ENCODE measurements at places on chromosomes 4 and X.

DNA sequence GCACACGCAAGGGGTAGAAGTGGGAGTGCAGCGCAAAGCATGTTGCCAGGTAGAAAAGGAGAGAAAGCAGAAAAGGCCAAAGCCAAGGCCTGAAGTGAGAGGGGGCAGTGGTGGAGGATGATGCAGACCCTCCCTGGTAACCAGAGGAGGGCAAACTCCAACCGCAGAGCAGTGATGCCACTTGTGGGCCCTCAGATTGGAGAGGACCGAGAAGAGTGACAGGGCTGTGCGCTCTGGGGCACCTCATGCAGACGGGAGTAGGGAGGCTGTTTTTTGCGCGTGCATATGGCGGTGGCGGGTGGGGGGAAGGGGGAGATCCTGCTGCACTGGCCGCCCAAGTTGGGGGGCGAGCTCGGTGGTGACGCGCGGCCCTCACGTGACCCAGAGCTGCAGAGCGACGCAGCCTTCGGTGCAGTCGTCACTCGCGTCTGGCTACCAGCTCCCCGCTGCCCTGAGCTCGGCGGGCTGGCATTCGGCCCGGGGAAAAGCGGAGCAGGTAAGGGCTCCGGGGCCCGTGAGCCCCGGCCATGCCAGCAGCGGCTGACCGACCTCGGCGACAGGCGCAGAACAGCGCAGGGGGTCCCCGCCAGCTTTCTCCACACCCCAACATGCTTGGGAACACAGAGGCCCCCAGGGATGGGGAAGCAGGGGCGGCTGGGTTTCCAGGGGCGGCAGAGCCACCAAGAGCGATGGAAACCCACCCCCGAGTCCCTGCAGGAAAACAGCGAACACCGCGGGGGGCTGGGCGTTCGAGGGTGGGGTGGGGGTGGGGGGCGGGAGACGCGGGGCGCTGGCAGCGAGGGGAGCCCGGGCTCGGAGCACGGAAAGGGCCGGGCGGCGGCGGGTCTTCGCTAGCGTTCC, at the start of gene BEX3:
BEX3 (plus strand) TSS at position 421 of the 861 bp plus-strand sequence. CDS start 984 bp downstream, outside the sequence.
- DNase-seq, result peak; percentile 42

DNA sequence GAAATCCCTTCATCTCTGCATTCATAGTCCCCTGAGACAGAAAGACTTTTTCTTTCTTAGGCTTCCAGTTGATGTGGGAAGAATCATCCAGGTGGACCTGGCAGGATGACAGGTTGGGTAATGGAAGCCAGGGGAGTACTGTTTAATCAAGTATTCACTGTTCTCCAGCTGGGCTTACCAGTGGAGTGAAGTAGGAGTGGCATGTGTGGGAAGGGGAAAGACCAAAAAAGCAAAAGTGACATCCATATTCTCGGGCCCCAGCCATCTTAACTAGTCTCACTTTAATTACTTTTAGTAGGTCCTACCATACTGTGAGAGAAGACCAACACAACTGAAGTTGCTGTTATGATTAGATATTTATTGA, 18.5 kb downstream of the VSIG4 start:
- no peak for DNase-seq

DNA sequence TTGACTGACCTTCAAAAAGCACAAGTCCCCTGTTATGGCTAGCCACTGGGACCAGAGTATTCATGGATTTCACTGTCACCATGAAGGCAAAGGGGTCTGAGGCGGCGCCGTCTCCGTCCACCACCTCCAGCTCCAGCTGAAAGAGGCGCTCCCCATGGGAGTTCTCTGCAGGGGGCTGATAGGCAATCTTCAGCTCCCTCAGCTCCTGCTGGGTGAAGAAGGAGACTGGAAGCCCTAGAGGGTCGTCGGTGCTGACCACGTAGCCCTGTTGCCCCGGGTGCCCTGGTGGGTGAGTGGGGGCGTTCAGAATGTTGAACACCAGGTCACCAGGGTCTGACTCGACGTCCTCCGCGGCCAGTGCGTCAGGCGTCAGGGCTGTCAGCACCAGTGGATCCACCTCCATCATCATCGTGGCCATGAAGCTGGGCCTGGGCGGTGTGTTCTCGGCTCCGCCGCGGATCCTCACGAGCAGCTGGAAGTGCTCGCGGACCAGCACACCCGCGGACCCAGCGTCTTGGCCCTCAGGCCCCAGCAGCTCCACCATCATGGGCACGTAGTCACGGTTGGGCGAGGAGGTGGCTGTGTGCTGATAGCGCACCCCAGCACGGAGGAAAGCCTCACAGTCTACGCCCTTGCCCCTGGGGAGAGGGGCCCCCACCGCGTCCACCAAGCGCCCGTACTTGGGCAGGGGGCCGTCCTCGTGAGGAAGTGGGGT, 987 bp downstream of the FREM3 start:
- DNase-seq, result no peak

DNA sequence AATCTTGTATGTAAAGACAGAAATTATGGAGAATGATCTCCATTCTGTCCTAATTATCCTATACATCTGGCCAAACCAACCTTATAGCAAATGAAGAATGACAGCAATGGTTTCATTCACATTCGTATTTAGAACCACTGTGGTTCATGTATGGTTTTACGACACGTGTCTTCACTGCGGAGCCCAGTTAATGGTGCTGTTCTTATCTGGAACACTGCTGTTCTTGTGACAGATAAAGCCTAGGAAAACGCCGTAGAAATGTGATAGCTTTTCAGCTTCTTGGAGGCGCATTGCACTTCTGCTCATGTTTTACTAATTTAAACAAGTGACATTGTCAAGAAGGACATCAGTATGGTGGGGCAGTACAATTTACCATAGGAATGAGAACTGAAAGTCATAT, 2266.4 kb upstream of the TENM3 start:
- no peak for DNase-seq

DNA sequence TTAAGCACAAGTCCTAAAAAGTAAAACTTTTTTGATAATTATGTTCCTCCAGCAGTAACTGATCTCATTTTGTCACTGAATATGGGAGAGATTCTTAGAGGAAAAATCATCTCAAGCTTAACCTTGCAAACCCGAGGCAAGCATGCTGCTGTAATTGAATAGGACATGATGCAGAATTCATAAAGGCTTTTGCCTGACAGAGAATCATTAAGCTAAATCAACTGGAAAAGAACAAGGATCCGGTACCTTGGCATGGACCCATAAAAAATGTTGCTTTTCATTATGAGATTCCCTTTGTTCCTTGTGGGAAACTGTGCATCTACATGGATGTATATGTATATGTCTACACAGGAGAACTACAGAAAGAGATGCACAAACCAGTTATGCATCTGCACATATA, 149.1 kb downstream of the PAPSS1 start:
- DNase-seq, result no peak

DNA sequence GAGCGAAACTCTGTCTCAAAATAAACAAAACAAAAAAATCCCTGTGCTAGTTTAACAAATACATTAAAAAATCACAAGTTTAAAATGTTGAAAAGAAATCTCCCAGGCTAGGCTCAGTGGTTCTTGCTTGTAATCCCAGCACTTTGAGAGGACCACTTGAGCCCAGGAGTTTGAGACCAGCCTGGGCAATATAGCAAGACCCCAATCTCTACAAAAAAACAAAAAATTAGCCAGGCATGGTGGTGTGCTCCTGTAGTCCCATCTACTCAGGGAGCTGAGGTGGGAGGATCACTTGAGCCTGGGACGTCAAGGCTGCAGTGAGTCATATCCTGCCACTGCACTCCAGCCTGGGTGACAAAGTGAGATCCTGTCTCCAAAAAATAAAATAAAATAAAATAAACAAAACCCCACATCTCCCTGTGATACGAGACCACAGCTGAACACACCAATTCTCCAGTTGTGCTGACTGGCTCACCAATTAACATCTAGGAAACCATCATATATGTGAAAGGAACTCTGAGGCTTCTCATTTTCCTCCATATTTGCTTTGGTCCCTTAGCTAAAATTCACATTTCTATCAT, 7.3 kb downstream of the RPS4X start:
- no peak for DNase-seq

DNA sequence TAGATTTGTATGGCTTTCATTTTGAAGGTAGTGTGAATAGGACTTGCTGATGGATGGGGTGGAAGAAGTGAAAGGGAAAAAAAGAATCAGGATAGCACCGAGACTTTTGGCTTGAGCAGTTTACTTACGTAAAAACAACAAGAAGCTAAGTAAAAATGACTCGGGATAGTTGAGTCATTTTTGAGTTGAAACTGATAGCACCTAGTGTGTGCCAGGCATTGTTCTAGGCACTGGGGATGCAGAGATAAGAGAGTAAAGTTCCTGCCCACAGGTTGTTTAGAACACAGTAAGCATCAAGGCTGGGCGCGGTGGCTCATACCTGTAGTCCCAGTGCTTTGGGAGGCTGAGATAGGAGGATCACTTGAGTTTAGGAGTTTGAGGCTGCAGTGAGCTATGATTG, 34.7 kb downstream of the ADD1 start:
- no peak for DNase-seq

- no peak for DNase-seq
These were observed 46.7 kb downstream of the DDX60L start for GRCh38 chr4:168433571-168433970.

GRCh38 chrX:1909419-1910206, 294.8 kb downstream of the ASMT start:
- no peak for DNase-seq

- DNase-seq, result no peak
These were observed 108.8 kb upstream of the CENPE start for GRCh38 chr4:103306870-103307375.

GRCh38 chr4:64796581-64796980, 387.3 kb upstream of the TECRL start:
- DNase-seq, result no peak

Measured in T-cell (primary cell).